ENCODE measurements at places on chromosomes 5 and 9. TPM values are rescaled to one million over a fixed set of nuclear protein-coding genes. Genes with fewer than 3 reads are reported as not detected.

- H3K4me3 ChIP-seq, result no peak overlapping the region
- no peaks in the 10 kb centered on the region for H3K36me3 ChIP-seq
- peaks cover 2% of the 10 kb centered on the region for H3K4me1 ChIP-seq
- H3K27ac ChIP-seq, result no peak overlapping the region
- peaks cover 12% of the 10 kb centered on the region for H3K27me3 ChIP-seq
Observed at GRCh38 chr9:95383185-95383676, 65.7 kb upstream of the FANCC start.

- no peaks in the 10 kb centered on the region for H3K27me3 ChIP-seq
- no peak for DNase-seq
- H3K4me1 ChIP-seq, result peaks cover 8% of the 10 kb centered on the region
- H3K27ac ChIP-seq, result no peak overlapping the region
Observed at GRCh38 chr5:178106556-178107239, 6.6 kb upstream of the N4BP3 start.

DNA sequence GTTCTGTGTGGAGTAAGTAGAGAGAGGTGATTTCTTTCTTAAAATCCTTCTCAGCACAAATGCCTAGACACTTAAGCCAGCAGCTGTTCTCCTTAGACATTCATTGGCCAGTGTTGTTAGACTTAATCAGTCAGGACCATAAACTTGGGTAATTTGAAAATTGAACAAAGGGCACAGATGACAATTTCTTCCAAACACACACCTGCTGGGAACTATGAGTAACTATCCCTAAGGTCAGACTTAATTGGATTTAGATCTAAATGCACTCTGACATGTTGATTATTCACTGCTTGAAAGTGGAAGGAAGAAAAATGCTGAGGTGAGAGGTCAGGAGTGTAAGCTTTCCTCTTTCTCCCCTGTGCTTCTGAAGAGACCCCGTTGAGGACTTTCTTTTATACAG lies 1083.7 kb upstream of the DMAC1 start:
- H3K4me3 ChIP-seq, result no peak overlapping the region
- H3K27me3 ChIP-seq, result no peaks in the 10 kb centered on the region
- no peaks in the 10 kb centered on the region for H3K36me3 ChIP-seq
- H3K4me1 ChIP-seq, result no peaks in the 10 kb centered on the region
- no peak for DNase-seq

GRCh38 chr5:176743868-176744583 lies 66.3 kb upstream of the UNC5A start:
- no peaks in the 10 kb centered on the region for H3K36me3 ChIP-seq
- H3K27ac ChIP-seq, result no peak overlapping the region
- peaks cover 78% of the 10 kb centered on the region for H3K27me3 ChIP-seq
- H3K4me3 ChIP-seq, result no peak overlapping the region
- peaks cover 35% of the 10 kb centered on the region for H3K4me1 ChIP-seq

- H3K4me1 ChIP-seq, result no peaks in the 10 kb centered on the region
- no peaks in the 10 kb centered on the region for H3K36me3 ChIP-seq
- no peak overlapping the region for H3K4me3 ChIP-seq
- DNase-seq, result no peak
Observed at GRCh38 chr5:168747987-168748777, 169.0 kb upstream of the PANK3 start.

DNA sequence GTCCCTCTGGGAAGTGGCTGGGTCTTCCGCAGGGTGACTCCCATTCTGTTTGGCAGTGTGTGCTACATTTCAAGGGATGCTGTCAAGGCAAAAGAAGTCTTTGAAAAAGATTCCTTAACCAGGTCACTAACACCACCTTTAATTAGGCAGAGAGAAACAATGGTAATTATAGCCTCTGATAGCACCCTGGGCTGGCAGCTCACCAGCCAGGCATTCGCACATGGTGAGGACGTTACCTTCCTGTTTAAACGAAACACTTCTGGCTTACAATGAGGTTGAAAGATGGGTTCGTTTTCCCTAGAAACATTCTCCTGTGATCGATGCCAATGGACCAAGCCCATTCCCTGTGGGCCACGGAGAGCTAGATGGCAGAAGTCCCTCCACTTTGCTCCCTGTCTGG lies 230.1 kb upstream of the PANK3 start:
- no peaks in the 10 kb centered on the region for H3K4me1 ChIP-seq
- no peak overlapping the region for H3K4me3 ChIP-seq
- no peak overlapping the region for H3K27ac ChIP-seq
- H3K27me3 ChIP-seq, result no peaks in the 10 kb centered on the region

The QSOX2 gene
- total RNA-seq, result 14.4 TPM

- no peaks in the 10 kb centered on the region for H3K4me1 ChIP-seq
- no peaks in the 10 kb centered on the region for H3K27me3 ChIP-seq
- DNase-seq, result no peak
- H3K36me3 ChIP-seq, result no peaks in the 10 kb centered on the region
- no peak overlapping the region for H3K27ac ChIP-seq
Observed at GRCh38 chr5:12413075-12413474, 508.8 kb upstream of the CTNND2 start.

GRCh38 chr9:135218331-135219225 lies 131.1 kb downstream of the OLFM1 start:
- H3K4me3 ChIP-seq, result no peak overlapping the region
- H3K27ac ChIP-seq, result no peak overlapping the region
- no peak for DNase-seq
- no peaks in the 10 kb centered on the region for H3K36me3 ChIP-seq
- peaks cover 4% of the 10 kb centered on the region for H3K27me3 ChIP-seq

All from CD4-positive, alpha-beta T cell (primary cell).